ENCODE measurements at places on chromosomes 5 and 9. TPM values are rescaled to one million over a fixed set of nuclear protein-coding genes. Genes with fewer than 3 reads are reported as not detected.

- no peak overlapping the region for H3K27ac ChIP-seq
- no peak overlapping the region for H3K4me3 ChIP-seq
- no peaks in the 10 kb centered on the region for H3K27me3 ChIP-seq
These were observed 594.7 kb upstream of the CCNG1 start for GRCh38 chr5:162842727-162843126.

Gene C9orf40
- 5.0 TPM for total RNA-seq

Gene ADAMTS2
- not detected for total RNA-seq

Gene APBB3
- 77.5 TPM for total RNA-seq

Gene GABRA1
- total RNA-seq = not detected

Gene ROPN1L
- 0.57 TPM for total RNA-seq

- H3K36me3 ChIP-seq = no peaks in the 10 kb centered on the region
- no peak overlapping the region for H3K27ac ChIP-seq
- peak; percentile 76 for DNase-seq
- H3K27me3 ChIP-seq = no peaks in the 10 kb centered on the region
- no peak overlapping the region for H3K4me3 ChIP-seq
- peaks cover 11% of the 10 kb centered on the region for H3K4me1 ChIP-seq
These were observed 87.2 kb downstream of the PTTG1 start for GRCh38 chr5:160508780-160509361.

Gene TMEM252
- total RNA-seq = not detected

DNA sequence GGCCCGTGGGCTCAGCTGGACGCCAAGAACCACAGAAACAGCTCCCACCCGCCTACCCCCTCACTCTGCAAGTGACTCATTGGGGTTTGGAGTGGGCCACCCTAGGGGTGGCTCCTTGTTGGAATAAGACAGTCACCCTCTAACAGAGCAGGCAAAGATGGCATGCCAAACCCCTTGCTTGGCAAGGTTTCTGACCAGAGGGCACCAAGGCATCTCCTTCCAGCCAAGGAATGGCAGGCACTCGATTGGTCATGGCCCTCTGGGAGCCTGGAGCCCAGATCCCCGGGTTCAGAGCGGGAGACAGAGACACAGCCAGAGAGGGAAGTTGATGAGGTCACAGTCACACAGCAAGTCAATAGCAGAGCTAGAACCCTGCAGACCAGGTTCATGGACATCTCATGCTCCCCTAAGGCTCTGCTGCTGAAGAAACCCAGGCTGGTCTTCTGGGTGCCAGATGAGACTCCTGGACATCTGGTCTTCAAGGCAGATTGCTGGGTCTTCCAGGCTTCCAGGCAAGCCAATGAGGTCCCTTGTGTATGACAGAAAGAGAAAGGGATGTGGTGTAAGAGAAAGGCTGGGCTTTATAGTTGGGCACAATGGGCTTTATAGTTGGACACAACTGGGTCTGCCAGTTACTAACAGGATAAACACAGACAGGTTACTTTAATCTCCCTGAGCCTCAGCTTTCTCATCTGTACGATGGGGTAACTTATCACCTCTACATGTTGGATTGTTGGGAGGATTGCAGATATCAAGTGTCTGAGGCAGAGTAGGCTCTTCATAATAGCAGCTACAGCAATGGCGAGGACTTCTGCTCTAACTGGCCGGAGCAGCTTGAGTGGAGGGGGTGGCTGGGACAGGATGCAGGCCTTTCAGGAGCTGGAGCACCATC is 23.3 kb upstream of the KIF12 start:
- H3K27me3 ChIP-seq = peaks cover 18% of the 10 kb centered on the region
- H3K36me3 ChIP-seq = peaks cover 4% of the 10 kb centered on the region
- DNase-seq = peak; percentile 36
- H3K4me3 ChIP-seq = no peak overlapping the region
- H3K27ac ChIP-seq = no peak overlapping the region

DNA sequence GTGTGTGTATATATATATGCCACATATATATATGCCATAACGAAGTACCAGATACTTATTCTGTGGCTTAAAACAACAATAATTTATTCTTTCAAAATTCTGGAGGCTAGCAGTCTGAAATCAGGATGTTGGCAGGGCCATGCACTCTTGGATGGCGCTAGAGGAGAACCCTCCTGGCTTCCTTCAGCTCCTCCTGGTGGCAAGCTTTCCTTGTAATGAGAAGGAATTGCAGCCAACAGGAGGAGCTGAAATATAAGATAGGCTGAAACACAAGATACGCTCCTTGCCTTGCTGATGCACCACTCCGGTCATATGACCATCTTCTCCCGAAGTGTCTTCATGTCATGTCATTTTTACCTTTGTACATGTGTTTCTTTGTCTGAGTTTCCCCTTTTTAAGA is 368.1 kb upstream of the CTNND2 start:
- no peak overlapping the region for H3K27ac ChIP-seq
- no peaks in the 10 kb centered on the region for H3K36me3 ChIP-seq
- H3K4me1 ChIP-seq = no peaks in the 10 kb centered on the region

- H3K27ac ChIP-seq = no peak overlapping the region
- no peak overlapping the region for H3K4me3 ChIP-seq
- peaks cover 28% of the 10 kb centered on the region for H3K4me1 ChIP-seq
- no peaks in the 10 kb centered on the region for H3K27me3 ChIP-seq
- no peaks in the 10 kb centered on the region for H3K36me3 ChIP-seq
These were observed 163.5 kb upstream of the OTULINL start for GRCh38 chr5:14417792-14418765.

Gene GABBR2
- not detected for total RNA-seq

- H3K36me3 ChIP-seq = no peaks in the 10 kb centered on the region
- no peak overlapping the region for H3K4me3 ChIP-seq
- no peak overlapping the region for H3K27ac ChIP-seq
- H3K4me1 ChIP-seq = peaks cover 2% of the 10 kb centered on the region
These were observed 27.9 kb upstream of the GLRX start for GRCh38 chr5:95850391-95850894.

- H3K27ac ChIP-seq = no peak overlapping the region
- H3K36me3 ChIP-seq = peaks cover 9% of the 10 kb centered on the region
- H3K4me3 ChIP-seq = no peak overlapping the region
- H3K4me1 ChIP-seq = no peaks in the 10 kb centered on the region
- no peak for DNase-seq
- H3K27me3 ChIP-seq = peaks cover 2% of the 10 kb centered on the region
These were observed 79.7 kb upstream of the OSMR start for GRCh38 chr5:38766151-38766550.

DNA sequence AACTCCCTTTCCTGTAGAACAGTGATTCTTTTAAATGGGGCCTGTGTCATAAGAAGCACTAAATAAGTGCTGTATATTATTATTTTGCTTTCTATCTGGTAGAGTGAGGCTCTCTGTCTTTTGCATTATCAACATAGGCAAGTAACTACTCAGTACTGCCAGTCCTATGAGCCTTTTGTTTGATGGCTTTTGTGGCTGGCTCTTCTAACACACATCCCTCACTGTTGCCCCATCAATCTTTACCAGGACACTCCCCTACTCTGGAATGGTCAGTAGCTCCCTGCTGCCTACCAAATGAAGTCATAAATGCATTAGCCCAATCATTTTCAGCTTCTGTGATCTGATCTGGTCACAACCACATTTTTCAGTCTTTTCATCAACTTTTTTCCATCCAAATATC is 137.6 kb downstream of the INSYN2B start:
- no peaks in the 10 kb centered on the region for H3K4me1 ChIP-seq
- no peaks in the 10 kb centered on the region for H3K27me3 ChIP-seq
- no peak overlapping the region for H3K4me3 ChIP-seq
- no peak overlapping the region for H3K27ac ChIP-seq

GRCh38 chr9:89579741-89580385 is 24.9 kb upstream of the GADD45G start:
- no peak for DNase-seq
- peaks cover 11% of the 10 kb centered on the region for H3K4me1 ChIP-seq
- H3K27me3 ChIP-seq = peaks cover 20% of the 10 kb centered on the region
- H3K27ac ChIP-seq = peak overlapping the region; percentile 13
- H3K4me3 ChIP-seq = no peak overlapping the region

DNA sequence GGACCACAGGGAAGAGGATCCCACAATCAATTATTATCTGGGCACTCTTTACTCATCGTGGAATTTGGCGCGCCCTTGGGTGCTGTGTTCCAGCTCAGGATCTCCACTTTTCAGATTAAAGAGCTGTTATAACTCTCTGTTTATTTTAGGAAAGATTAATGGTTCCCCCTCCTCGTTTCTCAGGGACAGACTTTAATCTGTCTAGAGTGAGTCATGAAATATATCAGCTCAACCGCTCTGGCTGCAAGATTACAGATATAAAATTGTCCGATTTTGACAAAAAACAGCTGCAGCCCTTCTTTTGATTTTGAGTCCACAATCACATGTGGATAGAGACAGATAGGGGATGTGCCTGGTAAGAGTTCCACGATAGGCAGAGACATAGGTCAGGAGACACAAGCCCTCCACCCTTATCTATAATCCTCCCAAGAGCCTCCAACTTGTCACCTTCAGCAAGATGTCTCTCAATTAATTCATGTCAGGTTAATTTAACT is 77.6 kb upstream of the ANKRD55 start:
- no peak overlapping the region for H3K4me3 ChIP-seq
- no peak for DNase-seq
- no peaks in the 10 kb centered on the region for H3K27me3 ChIP-seq
- peaks cover 11% of the 10 kb centered on the region for H3K36me3 ChIP-seq
- H3K4me1 ChIP-seq = no peaks in the 10 kb centered on the region

DNA sequence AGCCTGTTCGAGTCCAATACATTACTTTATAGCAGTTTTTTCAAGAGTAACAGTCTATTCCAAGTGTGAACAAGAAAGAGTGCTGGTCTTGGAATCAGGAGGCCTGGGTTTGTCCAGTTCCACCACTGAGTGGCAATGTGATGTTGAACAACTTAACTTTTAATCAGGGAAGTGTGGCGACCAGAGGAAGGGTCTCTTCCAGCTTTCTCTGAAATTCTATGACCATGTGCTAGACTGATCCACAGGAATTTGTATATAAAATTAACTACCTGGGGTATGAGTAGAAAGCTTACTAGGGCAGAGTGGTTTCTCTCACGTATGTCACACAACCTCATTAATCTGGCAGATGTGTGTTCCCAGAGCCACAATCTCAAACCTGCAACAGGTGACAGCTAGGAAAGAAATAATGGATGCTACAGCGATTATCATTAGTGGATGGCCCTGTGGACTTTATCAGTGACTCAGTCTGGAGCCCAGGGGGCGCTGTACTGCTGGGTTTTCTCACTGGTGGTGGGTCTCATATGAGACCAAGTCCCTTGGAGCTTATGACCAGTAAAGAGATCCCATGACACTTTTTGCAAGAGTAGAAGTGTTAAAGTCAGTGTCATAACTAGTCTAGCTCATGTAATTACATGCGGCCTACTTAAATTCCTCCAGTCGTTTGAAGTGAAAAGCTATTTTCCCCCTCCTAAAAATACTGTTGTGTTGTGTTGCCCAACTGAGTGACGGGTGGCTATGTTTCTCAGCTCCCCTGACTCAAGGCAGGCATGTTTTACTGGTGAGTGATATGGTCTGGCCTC is 116.5 kb downstream of the GDNF start:
- H3K27me3 ChIP-seq = no peaks in the 10 kb centered on the region
- H3K4me1 ChIP-seq = peaks cover 6% of the 10 kb centered on the region
- H3K4me3 ChIP-seq = no peak overlapping the region
- H3K36me3 ChIP-seq = peaks cover 15% of the 10 kb centered on the region
- H3K27ac ChIP-seq = no peak overlapping the region

DNA sequence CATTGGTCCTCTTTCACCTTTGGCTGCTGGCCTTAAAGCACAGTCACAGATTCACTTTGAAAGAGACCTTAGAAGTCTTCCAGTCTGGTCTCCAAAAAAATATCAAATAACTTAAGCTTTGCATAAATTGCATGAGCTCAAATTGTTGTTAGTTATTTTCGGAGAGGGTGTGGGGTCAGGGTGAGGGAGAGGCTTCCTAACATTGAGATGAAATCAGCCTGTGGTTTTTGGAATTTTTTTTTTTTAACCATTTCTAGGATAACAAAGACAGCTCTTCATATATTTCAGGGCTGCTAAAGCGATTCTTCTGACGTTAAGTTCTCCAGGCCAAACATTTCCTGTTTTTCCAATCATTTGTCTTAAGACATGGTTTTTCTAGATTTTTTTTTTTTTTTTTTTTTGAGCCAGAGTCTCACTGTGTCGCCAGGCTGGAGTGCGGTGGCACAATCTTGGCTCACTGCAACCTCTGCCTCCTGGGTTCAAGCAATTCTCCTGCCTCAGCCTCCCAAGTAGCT is 4.5 kb downstream of the OCLN start:
- no peak for DNase-seq
- peaks cover 21% of the 10 kb centered on the region for H3K27me3 ChIP-seq
- H3K36me3 ChIP-seq = no peaks in the 10 kb centered on the region
- no peak overlapping the region for H3K4me3 ChIP-seq
- H3K4me1 ChIP-seq = peaks cover 13% of the 10 kb centered on the region

Gene RALGPS1
- total RNA-seq = 6.4 TPM

- DNase-seq = no peak
- H3K27me3 ChIP-seq = no peaks in the 10 kb centered on the region
- no peak overlapping the region for H3K4me3 ChIP-seq
- H3K27ac ChIP-seq = peak overlapping the region; percentile 7
- no peaks in the 10 kb centered on the region for H3K36me3 ChIP-seq
These were observed 14.8 kb downstream of the REEP5 start for GRCh38 chr5:112907166-112907631.

- no peak overlapping the region for H3K4me3 ChIP-seq
- H3K4me1 ChIP-seq = peaks cover 16% of the 10 kb centered on the region
- no peaks in the 10 kb centered on the region for H3K36me3 ChIP-seq
- no peak for DNase-seq
- H3K27ac ChIP-seq = no peak overlapping the region
These were observed 662.2 kb upstream of the ZNF608 start for GRCh38 chr5:125408448-125409233.

DNA sequence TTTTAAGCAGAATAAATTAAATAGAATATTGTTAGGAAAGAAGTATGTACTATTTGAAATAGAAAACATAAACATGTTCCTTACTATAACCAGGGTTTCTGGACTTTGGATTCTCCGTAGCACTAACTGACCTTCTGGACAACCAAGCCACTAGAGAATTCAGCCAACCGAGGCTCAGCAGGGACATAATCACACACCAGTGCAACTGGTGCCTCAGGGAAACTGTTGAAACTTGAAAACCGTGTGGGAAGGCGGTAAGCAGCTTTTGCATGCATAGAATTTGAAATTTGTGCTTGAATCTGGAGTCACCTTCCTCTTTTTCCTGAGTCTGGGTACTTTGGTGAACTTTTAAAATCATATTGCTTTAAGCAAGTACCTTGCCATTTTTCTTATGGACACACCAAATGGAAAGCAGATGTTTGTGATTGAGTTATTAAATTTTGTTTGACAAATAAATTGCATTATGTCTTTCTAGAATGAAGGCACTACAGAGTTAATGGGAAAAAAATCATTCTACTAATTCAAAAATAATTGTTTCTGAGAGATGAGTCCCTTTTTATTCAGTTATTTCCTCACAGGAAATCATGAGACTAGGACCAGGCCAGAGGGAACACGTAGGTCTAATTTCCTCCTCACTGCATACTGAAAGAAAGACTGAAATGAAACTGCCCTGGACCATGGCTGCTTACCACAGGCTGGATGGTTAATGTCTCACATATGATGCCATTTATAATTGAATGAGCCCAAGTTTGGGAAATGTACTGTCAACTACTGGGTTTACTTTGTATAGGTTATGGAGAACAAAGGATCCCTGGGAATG is 20.6 kb upstream of the SCAMP1 start:
- H3K36me3 ChIP-seq = peaks cover 7% of the 10 kb centered on the region
- no peak overlapping the region for H3K4me3 ChIP-seq
- no peak overlapping the region for H3K27ac ChIP-seq
- peaks cover 8% of the 10 kb centered on the region for H3K27me3 ChIP-seq
- no peaks in the 10 kb centered on the region for H3K4me1 ChIP-seq
- no peak for DNase-seq

GRCh38 chr5:168978015-168978414 is 322.9 kb downstream of the SLIT3 start:
- no peak overlapping the region for H3K4me3 ChIP-seq
- DNase-seq = no peak
- H3K27ac ChIP-seq = no peak overlapping the region
- peaks cover 10% of the 10 kb centered on the region for H3K27me3 ChIP-seq
- no peaks in the 10 kb centered on the region for H3K4me1 ChIP-seq
